Fibroblast of pulmonary artery (primary cell): ENCODE measurements at places on chromosomes 2 and 18.

GRCh38 chr18:2641638-2642037, 13.9 kb upstream of the SMCHD1 start:
- DNase-seq, result peak; percentile 22

GRCh38 chr2:201523506-201523905, 72.0 kb downstream of the STRADB start:
- DNase-seq, result peak; percentile 20

GRCh38 chr18:51491678-51492372, 294.3 kb upstream of the MEX3C start:
- no peak for DNase-seq

DNA sequence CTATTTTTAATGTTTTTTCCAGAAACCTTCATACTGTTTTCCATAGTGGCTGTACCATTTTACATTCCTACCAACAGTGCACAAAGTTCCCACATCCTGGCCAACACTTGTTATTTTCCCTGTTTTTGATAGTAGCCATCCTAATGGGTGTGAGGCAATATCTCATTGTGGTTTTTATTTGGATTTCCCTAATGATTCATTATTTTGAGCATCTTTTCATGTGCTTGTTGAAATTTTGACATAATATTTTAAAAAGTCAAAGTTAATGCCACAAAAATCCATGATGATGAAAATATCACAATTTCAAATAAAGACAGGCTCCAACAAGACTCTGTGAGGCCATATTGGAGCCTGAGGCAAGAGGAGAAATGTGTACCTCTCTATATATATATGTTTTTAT, 50.2 kb downstream of the VWA3B start:
- DNase-seq, result no peak

GRCh38 chr2:160174322-160174721, 25.8 kb downstream of the ITGB6 start:
- DNase-seq, result no peak

DNA sequence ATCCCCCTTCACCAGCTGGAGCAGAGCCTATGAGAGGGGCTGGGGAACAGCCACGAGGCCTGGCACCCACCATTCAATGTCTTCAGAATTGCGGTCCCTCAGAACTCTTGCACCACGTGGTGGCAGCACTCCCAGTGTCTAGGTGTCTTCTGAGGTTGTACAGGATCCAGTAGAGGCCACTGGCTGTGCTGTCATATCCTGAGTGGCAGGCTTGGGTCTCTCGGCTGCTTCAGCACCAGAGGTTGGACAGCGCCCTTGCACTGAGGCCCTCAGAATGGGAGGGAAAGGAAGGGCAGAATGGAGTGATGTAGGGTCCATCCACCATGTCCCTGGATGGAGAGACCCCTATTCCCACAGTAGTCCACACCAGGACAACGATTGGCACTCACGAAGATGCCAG, 112.0 kb upstream of the TEKT4 start:
- no peak for DNase-seq

GRCh38 chr2:185306119-185306518, 432.5 kb upstream of the FSIP2 start:
- DNase-seq, result no peak

DNA sequence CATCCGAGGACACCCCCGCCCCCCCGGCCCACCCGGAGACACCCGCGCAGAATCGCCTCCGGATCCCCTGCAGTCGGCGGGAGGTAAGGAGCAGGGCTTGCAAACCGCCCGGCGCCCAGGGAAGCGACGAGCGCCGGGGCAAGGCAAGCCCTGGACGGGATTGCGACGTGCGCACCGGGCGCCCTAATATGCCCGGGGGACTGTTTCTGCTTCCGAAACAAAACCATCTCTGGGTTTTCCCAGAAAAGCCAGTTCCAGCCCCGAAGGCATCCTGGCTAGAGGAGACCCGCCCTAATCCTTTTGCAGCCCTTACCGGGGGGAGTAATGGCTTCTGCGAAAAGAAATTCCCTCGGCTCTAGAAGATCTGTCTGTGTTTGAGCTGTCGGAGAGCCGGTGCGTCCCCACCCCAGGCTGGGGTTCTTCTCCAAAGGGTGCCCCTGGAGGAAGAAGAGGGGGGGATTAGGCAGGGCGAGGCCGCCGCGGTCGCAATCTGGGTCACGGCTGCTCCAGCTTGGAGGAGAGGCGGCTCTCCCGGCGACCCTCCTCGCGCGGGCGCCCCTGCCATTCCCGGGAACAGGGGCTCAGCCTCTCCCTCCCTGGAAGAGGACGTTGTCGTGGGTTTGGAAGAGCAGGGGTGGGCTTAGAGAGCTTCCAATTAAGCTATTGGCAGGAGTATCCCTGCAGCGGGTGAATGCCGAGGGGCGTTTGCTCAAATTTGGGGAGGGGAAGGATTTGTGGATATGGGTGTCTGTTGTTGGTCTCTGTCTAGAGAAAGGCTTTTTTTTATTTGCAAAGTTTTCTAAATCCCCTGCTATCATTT, 521 bp downstream of the MYCN start:
- DNase-seq, result no peak

GRCh38 chr2:193382583-193382982, 1187.8 kb upstream of the TMEFF2 start:
- no peak for DNase-seq

- DNase-seq, result peak; percentile 88
These were observed 113.1 kb upstream of the WDR75 start for GRCh38 chr2:189327879-189328847.

DNA sequence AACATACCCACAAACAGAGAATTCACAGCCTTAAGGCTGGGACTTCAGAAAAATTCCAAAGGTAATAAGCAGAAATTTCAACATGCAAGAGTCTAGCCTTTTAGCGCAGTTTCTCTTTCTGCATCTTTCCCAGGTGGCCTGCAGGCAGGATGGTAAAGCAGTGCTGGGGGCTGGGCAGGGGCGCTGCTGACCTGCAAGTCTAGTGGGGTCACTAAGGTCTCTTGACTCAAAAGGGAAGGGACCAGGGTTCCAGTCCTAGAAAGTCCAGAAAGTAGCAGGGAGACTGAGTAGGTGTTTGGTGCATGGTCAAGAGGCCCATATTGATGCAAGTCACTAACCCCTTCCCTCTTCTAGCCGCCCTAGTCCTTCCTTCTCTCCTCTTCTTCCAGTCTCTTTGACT, 169.2 kb downstream of the TGIF1 start:
- DNase-seq, result no peak

GRCh38 chr18:50877545-50878265, 1.2 kb upstream of the ME2 start:
- DNase-seq, result no peak

GRCh38 chr2:233912691-233913423, 4.3 kb upstream of the TRPM8 start:
- peak; percentile 54 for DNase-seq

DNA sequence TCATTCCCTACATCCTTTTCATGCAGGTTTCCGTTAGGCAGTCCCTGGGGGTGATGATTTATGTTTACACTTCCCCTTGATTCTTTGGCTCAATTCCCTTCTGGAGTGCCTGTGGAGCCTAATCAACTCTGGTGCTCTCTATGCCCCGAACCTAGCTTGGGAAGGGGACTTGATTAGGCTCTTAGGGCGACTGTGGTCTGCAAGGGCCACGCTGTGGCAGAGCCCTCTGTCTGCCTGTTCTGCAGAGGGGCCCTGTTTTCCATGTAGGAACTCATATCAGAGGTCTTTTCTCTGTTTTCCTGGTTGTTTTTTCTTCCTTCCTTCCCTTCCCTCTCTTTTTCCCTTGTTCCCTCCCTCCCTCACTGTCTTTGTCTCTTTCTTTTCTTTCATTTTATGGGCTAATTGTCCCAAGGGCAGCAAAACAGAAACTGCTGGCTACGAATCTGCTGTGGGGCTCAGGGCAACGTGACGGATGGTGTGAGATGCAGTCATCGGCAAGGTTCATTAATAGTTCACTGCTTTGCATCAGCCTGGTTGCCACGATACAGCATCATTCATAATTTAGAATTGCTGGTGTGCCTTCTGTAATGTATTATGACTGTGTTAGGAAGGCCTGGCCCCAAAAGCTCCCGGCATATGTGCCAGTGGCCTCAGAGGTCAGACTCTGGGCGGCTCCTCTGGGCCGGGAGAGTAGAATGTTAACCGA, 134.5 kb downstream of the NAPG start:
- DNase-seq, result peak; percentile 61

- peak; percentile 22 for DNase-seq
These were observed 26.3 kb downstream of the MRPL35 start for GRCh38 chr2:86225581-86225980.

- DNase-seq, result no peak
These were observed 52.8 kb downstream of the TMEM178A start for GRCh38 chr2:39718483-39718882.

- no peak for DNase-seq
These were observed 128.5 kb upstream of the LGALSL start for GRCh38 chr2:64325477-64325851.

- DNase-seq, result no peak
These were observed 6.3 kb downstream of the CFLAR start for GRCh38 chr2:201122276-201122675.

DNA sequence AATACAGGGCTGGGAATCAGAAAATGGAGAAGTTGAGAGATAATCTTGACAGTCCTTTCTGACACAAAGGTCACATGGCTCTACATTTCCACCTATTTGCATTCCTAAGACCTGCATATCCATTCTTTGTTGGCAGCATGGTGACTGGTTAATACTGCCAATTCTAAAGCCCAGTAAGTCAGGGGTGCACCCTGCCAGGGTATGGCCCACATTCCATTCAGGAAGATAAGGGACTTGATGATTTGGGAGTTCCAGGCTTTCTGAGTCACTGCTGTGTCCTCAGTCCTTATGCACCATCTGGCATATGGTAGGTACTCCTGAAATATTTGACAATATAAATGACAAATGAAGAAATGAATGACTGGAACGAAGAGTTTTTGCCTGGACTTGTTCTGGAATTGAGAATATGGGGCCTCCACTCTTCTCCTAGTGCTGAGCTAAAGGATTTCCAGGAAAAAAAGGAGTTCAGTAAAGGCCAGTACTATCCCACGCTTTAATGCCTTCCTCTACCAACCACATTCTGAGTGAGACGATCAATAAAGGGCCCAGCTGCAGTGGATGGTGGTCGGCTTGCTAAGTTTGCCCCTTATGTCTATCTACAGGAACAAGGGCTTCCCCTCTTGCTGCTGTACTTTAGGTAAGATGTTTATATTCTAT, 31.7 kb upstream of the EIF2AK3 start:
- peak; percentile 41 for DNase-seq

- DNase-seq, result peak; percentile 35
These were observed 62.9 kb downstream of the MTHFD2 start for GRCh38 chr2:74261204-74261864.

GRCh38 chr2:241505781-241506201, 2.6 kb downstream of the STK25 start:
- DNase-seq, result no peak

- peak; percentile 95 for DNase-seq
These were observed 55.5 kb downstream of the SEPTIN10 start for GRCh38 chr2:109558076-109558882.

DNA sequence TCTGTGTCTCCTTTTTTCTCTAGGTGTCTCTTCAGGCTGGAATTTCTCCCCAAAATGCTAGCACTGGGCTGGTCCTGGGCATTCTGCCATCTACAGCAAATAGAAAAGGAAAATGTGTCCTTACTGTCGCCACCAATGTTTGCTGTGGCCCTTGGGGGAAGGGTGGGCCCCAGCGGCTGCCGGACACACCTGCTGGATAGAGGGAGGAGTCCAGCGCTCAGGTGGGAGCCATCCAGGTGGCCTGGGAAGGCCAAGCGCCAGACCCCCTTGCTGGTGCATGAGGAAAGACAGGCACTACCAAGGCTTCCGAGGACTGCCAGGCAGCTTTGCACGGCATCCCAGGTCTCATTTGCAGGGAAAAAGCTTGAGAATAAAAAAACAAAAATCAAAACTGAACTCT, 147.7 kb upstream of the GATA6 start:
- DNase-seq, result no peak

DNA sequence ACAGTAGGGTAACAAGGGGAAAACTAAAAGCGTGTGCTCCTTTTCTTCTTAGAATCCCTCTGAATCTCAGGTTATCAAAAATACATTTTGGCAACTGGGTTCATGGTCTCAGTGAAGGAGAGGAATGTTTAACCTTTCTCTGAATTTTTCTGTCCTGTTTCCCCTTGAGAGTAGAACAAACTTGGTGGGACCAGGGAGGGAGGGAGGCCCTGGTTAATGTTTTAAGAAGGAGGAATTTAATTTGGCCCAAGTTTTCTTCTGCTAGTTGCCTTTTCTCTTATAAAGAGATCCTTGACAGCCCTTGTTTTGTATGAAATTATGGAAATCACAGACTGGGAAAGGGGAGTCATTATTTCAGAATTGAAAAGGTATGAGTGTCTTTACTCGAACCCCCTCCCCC, 12.2 kb upstream of the POU3F3 start:
- DNase-seq, result no peak

- DNase-seq, result no peak
These were observed 1.2 kb upstream of the CCDC88A start for GRCh38 chr2:55420871-55421270.

DNA sequence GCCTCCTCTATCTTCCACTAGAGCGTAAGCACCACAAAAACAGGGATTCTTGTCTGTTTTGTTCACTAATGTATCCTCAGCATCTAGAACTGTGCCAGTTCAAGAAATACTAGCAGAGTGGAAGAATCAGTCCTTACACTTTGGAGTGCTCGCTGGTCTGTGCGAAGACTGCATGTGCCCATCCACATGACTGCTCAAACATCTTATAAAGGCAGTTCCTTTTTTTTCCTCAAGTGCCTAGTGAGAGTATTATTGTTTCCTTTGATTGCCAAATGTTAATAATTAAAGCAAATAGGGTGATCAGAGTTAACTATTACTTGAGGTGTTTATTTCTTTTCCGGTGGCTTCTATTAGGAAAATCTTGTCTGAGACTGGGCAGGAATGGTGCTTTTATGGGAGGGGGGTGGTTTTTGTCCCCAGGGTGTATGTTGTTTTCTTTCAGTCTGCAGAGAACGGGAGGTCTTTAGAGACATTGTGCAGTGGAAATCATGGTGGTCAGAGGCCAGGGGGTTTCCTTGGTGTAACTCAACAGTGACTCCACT, 45.6 kb upstream of the ITGB6 start:
- no peak for DNase-seq

DNA sequence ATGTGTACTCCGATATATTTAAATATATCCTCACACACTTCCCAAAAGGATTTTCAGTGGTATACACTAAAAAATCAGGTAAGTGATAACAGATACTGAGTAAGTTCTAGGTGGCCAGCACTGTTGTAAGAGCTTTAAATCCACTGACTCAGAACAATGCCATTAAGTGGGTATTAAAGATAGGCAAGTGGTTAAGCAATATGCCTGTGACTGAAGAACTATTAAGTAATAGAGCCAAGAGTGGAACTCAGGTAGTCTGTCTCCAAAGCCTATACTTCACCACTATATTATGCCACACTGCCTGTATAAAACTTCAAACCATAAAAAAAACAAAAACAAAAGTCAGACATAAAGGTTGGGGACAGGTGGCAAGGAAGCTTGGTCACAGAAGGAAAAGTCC, 37.2 kb downstream of the THUMPD2 start:
- DNase-seq, result peak; percentile 43

GRCh38 chr18:34709750-34710441, at the start of gene DTNA:
Gene DTNA (plus strand): TSS chr18:34710298. CDS start chr18:34755977, 45,679 bp downstream.
- peak; percentile 97 for DNase-seq
